ENCODE measurements at places on chromosomes 7 and 10. TPM values are rescaled to one million over a fixed set of nuclear protein-coding genes. Genes with fewer than 3 reads are reported as not detected.

Gene LRRC18
- not detected for total RNA-seq

Gene PAPOLB
- total RNA-seq: 0.05 TPM

Gene RBM33
- total RNA-seq: 104 TPM

Gene GGCT
- total RNA-seq: 65.7 TPM

- H3K27ac ChIP-seq: no peak overlapping the region
- H3K27me3 ChIP-seq: no peaks in the 10 kb centered on the region
- no peak overlapping the region for H3K4me3 ChIP-seq
- H3K36me3 ChIP-seq: no peaks in the 10 kb centered on the region
These were observed 20.4 kb upstream of the EIF4H start for GRCh38 chr7:74153736-74154135.

DNA sequence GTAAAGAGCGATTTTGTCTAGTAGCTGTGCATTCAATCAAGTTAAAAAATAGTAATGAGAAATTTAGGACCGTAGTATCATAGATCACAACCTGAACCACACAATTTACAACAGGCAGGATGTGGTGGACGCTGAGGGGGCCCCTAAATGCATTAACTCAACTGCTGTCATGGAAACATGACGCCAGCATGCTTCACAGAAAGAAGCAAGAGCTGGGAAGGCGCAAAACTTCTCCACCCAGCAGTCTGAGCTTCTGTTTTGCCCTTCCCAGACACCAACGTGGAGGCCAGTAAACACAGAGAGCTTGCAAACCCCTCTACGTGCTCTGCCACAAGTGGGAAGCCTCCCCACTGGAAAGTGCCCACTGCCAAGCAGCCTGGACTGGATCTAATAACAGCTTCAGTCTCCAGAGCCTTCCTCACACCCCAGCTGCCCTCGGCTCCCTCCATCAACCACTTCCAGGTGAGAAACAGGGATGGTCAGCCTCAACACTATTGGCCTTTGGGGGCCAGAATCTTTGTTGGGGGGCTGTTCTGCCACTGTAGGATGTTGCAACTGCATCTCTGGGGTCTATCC lies 151.8 kb downstream of the SFMBT2 start:
- peak overlapping the region; percentile 56 for H3K27ac ChIP-seq
- peak; percentile 77 for DNase-seq
- peak overlapping the region; percentile 68 for H3K4me3 ChIP-seq
- peaks cover 70% of the 10 kb centered on the region for H3K4me1 ChIP-seq
- H3K27me3 ChIP-seq: no peaks in the 10 kb centered on the region
